Adipocyte (in vitro differentiated cells): ENCODE measurements at places on chromosomes 7 and 10.

DNA sequence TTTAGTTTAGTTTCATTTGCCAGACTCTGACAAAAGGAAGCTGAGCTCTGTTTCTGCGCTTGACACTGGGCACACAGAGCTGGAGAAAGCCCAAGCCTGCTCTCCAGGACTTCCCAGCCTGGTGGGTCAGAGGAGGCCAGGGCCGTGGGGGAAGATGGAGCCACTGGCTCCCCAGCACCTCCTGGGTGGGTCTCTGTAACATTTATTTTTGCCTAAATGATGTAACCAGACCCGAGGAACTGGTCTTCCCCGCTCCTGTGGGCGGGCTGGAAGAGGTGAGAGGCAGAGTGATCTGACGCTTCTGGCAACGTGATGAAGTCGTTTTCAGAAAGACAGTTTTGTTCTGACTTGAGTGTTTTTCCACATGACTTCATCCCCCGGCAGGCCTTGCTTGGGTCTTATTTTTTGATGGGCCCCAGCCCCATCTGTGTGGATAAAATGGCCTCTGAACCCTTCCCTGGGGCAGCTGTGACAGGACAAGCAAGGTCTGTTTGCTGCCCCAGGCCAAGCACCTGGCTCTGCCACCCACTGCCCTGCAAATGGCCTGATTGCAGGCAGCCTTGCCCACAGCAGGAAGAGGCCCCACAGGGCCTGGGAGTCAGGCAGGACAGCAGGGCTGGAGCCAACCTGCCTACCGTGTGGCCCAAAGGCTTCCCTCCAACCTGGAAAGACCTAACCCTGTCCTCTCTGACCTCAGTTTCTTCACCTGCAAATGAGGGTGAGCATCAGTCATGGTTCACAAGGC is 304.9 kb upstream of the ZMIZ1 start:
- DNase-seq = no peak

DNA sequence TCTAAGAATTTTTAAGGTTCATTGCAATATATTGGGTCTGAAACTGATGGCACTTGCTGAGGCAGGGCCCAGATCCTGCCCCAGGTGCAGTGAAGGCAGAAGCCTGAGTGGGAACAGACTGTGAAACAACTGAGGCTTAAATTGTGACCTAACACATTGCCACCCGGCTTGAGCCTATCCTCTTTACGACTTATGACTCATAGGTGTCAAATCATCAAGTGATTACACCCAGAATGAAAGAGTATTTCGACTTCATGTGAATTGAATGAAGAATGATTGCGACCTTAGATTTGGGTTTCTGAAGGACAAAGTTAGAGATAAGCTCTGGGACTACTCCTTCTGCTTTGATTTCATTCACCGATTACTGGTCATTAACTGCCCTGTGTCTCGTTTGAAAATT is 200.9 kb downstream of the CREB5 start:
- no peak for DNase-seq

DNA sequence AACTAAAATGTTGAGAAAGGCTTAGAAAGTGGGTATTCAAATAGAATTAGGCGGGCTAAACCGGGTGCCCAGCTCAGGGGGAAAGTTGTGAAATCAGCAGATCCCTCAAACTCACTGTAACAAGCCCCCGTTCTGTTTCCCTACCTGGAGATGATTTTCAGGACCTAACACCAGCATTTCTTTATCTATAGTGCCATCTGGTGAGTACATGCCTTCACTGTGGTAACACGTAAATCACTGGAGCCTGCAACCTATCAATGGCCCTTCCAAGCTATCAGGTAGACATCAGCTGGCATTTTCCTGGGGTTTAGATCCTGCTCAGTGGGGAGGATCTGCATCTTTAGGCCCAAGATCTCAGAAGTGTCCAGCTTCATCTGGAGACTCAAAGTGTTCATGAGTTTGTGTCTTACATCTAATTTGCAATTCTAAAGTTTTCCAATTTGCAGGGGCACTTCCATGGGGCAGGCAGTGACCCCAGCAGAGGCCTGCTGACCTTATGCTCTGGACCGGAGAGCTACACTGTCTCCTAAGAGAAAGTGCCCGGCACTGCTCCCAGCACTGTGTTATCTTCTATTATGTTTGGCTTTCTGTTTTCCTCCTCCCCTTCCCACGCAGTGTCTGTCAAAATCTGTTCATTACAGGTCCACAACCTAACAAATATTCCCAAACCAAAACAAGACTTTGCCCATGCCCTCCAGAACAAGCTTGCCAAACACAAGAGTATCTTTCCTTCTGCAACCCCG is 132.5 kb downstream of the LSM5 start:
- DNase-seq = no peak

DNA sequence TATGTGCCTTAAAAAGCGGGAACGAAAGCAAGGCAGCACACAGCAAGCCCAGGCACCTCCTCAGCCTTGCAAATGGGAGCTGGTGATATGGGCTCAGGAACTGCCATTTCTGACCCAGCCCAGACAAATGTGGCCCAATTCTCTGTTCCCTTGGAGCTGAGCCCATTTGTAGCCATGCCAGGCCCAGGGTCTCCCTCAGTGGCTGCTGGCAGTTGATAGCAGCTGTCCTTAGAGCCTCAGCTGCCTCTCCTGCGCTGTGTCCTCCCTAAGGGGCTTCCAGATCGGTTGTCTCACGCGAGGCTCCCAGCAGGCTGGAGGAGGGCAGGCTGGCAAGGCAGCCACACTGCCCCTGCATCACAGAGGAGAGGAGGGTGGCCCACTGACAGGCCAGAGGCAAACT is 275.8 kb downstream of the KCNMA1 start:
- no peak for DNase-seq

DNA sequence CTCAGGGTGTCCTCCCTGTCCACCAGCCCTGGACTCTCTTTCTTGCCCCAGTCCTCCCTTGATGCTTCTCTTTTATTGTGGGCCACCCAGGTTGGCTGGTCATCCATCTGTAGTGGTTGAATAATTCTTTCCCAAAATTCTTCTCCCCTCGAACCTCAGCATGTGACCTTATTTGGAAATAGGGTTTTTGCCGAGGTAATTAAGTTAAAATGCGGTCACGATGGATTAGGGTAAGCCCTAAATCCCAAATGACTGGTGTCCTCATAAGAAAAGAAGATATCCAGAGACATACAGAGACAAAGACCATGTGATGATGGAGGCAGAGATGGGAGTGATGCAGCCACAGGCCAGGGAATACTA is 74.3 kb downstream of the GFRA1 start:
- no peak for DNase-seq

DNA sequence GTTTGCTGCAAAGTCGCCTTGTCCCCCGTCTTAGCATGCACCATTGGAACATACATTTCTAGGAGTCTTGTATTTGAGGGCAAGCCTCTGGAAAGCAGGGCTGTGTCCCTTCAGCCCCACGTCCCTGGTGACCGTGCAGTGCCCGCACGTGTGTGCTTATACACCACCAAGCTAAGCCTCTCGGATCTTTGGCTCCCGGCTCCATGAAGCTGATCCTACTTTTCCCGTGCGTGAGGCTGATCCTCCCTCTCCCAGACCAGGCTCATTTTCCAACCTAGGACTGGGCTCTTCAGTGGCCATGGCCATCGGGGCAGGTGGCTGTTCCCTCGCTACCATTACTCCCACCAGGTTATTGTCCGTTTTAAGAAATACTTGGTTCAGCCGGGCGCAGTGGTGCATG is 14.3 kb downstream of the MDH2 start:
- DNase-seq = no peak

DNA sequence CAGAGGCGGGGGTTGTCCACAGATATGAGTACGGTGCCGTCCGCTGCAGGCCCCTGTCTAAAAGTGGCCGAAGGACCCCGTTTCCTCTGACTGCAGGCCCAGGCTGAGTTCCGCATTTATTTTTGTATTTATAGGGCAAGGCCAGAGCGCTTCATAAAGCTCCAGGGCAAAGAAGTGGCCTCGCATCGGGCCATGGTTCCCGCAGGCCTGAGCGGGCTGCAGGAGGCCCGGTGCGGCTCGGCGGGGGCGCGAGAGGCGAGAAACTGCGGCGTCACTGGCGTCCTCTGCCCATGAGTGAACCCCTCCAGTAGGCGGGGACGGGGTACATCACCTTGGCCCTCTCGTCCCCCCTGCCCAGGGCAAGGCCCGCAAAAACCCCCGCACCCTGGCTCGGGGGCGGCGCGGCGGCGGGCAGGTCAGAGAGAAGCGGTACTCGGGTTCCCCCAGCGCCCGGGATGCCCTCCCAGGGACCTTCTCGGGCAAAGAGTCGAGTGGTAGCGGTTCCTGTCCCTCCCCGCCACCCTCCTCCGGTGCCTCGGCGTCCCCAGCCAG is 355.7 kb downstream of the DNAJB6 start:
- no peak for DNase-seq

DNA sequence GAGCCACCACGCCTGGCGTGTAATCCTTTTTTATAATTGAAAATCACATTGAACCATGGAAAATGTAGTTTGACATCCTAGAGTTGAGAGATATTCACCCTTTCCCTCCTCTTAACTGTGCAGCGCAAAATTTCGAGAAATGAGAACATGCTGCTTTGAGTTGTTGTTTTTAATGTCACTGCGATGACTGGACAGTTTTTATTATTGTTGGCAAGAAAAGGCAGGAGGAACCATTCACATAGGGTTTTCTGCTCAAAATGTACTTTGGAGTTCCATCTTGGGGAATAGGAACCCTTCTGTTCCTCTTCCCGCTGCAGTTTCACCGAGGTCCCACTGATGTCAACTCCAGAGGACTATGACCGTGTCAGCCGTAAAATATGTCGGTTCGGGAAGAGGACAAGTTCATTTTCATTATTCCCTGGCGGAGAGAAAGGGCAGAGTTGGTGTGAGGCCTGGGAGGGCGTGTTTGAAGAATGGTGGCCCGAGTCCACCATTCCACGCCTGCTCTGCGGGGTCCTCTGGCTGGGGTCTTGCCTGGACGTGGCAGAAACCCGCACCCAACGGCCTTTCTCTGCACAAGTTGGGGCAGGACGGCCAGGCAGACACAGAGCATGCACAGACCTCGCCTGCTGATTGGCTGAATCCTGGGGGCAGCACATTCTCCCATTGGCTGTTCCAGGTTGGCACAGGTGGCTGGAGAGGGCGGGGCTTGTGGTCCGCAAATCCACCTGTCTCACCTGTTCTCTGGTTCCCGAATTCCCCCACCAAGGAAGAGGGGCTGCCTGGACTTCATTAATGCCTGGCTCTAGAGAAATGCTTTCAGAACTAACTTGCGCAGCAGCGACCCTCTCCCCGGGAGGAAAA is 105.1 kb upstream of the TCF7L2 start:
- peak; percentile 4 for DNase-seq

DNA sequence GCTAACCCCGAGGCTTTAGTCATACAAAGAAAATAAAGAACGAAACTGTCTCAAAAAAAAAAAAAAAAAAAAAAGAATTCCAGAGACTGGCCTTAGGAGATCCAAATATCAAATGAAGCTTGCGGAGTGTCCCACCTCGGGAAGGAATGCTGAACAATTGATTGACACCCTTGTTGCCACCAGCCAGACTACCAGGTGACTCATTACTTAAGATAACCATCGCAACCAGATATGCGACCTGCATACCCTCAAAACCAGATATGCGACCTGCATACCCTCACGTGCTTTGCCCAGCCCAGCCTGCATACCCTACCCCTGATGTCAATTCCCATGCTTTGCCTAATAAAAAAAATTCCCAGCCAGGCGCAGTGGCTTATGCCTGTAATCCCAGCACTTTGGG is 2.7 kb upstream of the PRKRIP1 start:
- DNase-seq = no peak

- peak; percentile 84 for DNase-seq
Measured at GRCh38 chr7:129949292-129950133, 3.2 kb downstream of the UBE2H start.

- DNase-seq = no peak
Measured at GRCh38 chr7:142711196-142711595, 38.1 kb upstream of the PRSS1 start.

- peak; percentile 60 for DNase-seq
Measured at GRCh38 chr7:16847381-16847860, 34.4 kb downstream of the AGR3 start.

DNA sequence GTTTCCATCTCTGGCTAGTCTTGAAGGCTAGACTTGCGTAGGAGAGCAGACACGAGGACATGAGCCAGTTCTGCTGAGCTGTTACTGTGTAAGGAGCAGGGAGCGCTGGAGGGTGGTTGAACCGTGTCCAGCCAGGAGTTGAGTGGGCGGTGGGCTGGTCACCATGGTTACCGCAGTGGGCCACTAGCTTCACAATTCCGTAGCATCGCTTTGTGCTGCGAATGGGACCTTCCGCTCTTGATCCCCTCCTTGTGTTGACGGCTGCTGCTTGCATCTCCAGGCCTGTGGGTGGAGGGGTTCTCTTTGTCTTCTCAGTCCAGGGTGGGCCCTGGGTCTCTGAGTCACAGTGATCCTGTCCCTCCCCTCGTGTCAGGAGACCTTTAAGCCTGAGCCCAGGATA is 49.4 kb upstream of the OCM start:
- DNase-seq = no peak

DNA sequence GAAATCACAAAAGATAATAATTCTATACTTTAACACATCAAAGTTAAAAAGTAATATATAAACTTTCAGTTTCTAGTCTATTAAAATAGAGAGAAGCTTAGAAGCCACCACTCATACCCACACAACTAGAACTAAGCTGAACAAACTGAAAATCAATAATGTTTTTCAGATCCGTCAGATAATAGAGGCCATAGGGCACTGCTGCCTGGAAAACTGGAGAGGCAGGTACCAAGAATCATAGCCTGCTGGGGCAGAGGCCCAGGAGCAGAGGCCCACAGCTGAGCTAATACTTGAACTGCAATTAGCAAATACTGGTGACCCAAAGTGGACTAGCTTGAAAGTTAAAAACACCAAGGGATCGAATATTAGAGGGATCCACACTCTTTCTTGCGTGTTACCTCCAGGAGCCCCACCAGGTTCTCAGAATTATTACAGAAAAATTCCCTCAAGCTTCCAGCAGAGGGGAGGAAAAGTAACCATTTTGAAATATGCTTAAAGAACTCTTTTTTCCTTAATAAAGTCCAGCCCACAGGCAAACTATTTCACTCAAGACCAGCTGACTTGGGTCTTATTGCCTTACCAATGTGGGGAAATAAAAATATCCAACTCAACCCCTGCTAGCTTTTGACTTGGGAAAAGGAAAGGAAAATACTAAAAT is 774.1 kb upstream of the IGFBP3 start:
- peak; percentile 18 for DNase-seq

DNA sequence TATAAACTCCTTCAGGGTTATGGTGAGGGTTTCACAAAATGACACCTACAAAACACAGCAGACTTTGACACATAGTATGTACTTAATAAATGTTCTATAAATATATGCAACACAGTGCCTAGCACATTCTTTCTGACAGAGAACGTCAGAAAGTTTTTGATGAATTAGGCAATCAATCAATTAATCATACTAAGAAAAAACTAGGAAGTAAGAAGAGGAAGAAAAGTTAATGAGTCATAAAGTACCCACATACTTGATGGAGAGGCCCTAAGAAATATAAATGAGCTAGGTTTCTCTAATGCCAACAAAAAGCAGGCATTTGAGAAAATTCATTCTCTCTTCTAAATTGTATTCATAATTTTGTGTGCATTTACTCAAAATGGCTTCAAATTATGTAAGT is 192.7 kb upstream of the VWC2 start:
- no peak for DNase-seq

- no peak for DNase-seq
Measured at GRCh38 chr10:82394122-82394521, 519.1 kb downstream of the NRG3 start.
